ENCODE measurements at places on chromosomes 5 and 9.

- DNase-seq: peak; percentile 10
Measured at GRCh38 chr9:9961934-9962333, 650.9 kb downstream of the PTPRD start.

DNA sequence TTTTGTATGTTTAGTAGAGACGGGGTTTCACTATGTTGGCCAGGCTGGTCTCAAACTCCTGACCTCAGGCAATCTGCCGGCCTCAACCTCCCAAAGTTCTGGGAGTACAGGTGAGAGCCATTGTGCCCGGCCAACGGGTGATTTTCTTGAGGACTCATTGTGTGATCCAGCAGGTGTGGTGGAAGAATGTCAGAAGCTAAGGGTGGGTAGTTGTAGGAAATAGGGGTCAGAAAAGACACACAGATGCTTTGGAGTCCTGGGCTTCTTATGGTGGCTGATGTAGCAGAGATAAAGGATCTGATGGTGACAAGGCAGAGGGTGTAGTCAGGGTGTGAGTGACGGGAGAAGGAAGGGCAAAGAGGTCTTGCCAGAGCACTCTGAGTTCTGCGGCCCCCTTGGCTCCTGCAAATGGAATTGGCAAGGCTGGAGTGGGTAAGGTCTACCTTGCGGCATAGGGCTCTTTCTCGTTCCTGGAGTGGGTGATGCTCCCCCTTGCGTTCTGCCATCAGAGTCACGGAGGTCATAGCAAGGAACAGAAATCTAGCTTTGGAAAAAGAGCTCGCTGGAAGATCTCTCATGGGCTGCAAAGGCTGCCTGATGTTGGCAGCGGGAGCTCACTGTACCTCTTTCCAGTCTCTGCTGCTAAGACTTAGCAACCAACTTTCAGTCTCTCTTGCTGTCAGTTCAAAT, 97.2 kb downstream of the SREK1 start:
- DNase-seq: no peak

GRCh38 chr9:108615152-108615551, 240.6 kb downstream of the ACTL7B start:
- DNase-seq: no peak

DNA sequence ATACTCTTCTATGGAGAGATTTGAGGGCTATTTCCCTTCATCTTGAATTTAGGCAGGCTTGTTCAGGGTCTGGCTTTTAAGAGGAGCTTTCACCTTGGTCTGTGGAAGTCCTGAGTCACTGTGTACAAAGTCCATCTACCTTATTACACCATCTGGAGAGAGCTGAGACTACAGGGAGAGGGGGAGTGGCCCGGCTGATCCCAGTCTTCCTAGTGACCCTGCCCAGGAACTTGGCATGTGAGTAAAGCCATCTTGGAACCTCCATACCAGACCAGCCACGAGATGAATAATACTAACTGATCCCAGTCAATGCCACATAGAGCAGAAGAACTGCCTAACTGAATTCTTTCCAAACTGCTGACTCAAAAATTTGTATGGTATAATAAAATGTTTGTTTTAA, 8.4 kb upstream of the IL6ST start:
- DNase-seq: peak; percentile 88

DNA sequence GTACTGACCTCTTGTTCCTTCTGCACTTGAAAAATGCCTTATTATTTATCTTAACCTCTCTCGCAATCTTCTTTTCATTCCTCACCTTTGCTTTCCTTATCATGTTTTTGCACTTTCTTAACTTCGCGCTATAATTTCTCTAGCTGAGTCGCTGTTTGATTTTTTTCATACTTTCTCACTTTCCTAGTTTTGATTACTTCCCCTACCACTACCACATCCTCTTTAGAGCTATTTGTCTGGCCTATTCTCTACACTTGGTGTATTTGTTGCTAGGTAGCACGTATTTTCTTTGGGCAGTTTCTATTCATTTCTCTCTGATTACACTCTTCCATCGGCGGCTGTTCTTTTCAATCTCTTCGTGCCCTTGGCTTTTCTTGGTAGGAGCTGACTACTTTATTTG, 611.8 kb downstream of the BNC2 start:
- DNase-seq: no peak

DNA sequence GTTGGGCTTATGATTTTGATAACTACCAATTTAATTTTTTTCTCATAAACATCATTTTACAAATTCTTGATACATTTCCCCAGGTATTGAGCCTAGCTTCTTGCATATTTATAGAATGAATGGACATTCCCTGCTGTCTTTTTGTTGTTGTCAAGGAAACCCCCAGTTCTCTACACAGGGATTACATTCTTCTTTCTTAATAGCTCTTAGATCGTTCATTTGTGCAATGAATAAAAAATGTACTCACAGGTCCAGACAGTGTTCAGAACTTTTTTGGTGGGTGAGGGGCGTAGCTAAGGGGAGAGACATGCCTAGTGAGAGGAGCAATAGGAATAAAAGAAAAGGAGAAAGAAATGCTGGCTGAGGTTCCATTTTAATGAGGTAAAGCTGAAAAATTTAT, 58.6 kb downstream of the VCAN start:
- no peak for DNase-seq

GRCh38 chr9:36444203-36444602, 44.1 kb upstream of the RNF38 start:
- no peak for DNase-seq

DNA sequence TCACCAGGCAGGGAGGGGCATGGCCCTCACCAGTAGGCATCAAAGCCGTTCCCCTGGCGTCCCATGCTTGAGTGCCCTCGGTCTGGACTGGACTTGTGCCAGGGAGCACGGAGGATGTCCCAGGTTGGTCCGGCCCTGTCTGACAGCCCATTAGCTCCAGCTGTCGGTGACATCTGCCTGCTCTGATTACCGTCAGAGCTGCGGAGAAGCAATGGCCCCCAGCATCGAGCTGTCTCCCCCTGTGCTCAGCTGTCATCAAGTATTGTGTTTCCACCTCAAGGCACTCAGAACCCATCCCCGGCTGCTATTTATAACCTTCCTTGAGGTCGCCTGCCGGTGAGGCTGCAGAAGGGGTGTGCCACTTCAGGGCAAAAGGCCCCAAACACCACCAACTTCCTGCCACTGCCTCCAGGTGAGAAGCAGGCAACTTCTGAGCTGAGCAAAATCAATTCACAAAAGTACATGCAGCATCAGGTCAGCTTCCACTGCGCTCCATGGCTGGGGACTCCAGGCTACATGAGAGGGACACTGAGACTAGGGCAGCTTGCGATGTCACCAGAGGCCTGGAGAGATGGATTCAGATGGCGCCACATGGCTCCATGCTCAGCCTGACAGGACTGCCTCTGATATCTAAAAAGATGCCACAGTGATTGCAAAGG, 142.7 kb downstream of the C5orf15 start:
- peak; percentile 59 for DNase-seq

DNA sequence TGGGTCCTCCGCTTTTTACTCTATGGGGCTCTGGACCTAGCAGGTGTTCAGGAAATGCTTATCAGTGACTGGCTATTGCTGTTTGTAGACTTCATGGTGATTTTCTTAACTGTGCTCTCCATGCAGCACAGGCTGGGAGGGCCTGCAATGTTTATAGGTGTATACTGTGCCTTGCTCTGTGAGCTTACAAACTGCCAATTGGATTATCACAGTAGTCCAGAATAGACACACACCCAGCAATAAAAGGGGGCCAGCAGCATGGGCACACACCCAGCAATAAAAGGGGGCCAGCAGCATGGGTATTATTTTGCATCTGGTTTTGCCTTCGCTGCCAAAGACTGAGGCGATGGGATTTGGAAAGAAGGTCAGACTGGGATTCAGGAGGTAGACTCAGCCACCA, 100.0 kb downstream of the CRB2 start:
- no peak for DNase-seq

DNA sequence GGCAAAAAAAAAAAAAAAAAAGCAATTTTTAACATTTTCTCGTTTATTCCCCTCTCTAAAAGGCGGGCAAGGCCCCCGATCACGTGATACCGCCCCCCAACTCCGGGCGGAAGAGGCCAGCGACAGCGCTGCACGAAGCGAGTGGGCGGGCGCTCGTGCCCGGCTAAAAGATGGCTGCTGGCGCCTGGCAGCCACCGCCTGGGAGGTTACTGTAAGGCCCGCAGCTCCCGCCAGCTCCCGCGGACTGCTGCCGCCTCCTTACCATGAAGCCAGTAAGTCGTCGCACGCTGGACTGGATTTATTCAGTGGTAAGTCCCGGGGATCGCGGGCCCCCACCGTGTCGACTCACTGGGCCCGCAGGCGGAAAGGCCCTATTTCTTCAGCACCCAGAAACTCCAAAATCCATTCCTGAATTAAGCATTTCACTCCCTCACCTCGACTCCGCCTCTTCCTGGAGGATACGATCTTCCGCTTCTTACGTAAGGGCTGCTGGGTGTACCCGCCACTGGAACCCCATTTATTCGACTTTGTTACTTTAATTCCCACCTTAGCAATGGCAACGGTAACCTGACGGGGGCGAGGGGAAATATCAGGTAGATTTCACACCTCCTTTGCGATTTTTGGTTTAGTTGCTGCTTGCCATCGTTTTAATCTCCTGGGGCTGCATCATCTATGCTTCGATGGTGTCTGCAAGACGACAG, at the start of the genes SMIM27 and TOPORS:
SMIM27 (plus strand) TSS at position 156 of the 701 bp plus-strand sequence; CDS start at position 264, 108 bp downstream.
TOPORS (minus strand) TSS at position 415 of the 701 bp plus-strand sequence; CDS start at position 265, 150 bp downstream.
- peak; percentile 91 for DNase-seq

DNA sequence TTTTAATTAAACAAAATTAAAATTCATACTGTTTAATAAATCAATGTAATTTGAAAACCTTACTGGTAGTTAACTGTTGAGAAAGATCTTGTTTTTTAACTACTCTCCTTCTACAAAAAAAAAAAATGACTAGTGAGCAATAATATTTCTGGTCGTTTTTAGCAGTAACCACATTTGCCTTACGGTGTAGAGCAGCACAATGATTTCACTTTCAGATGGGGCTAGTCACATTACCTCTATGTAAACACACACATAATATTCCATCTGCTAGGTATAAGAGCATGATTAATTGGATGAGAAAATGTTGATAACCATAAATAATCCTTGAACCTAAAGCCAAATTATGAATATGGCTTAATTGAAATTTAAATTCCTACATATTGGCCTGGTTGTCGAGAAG, 198.1 kb downstream of the CHSY3 start:
- DNase-seq: no peak

GRCh38 chr5:136190091-136190720, 2.8 kb downstream of the SMIM32 start:
- no peak for DNase-seq

- DNase-seq: no peak
Measured at GRCh38 chr5:74182603-74183002, 457.9 kb downstream of the ENC1 start.

- no peak for DNase-seq
Measured at GRCh38 chr9:93262537-93263310, 78.8 kb downstream of the WNK2 start.

DNA sequence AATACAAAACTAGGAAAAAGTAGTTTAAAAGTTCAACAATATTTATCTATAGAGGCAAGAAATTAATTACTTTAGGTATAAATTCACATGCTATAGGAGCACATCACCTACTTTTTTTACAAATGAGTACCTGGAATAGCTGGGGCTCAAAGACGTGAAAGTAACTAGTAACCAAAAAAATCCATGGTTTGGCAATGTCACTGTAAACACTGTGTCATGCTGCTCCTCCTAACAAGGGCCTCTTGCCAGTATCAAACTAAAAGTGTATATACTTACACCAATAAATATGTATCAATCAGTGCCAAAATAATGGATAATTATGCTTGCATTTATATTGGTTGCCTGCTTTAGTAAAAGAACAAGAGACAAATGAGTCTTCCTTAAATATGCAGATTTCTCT, 78.9 kb downstream of the AP3B1 start:
- peak; percentile 3 for DNase-seq

DNA sequence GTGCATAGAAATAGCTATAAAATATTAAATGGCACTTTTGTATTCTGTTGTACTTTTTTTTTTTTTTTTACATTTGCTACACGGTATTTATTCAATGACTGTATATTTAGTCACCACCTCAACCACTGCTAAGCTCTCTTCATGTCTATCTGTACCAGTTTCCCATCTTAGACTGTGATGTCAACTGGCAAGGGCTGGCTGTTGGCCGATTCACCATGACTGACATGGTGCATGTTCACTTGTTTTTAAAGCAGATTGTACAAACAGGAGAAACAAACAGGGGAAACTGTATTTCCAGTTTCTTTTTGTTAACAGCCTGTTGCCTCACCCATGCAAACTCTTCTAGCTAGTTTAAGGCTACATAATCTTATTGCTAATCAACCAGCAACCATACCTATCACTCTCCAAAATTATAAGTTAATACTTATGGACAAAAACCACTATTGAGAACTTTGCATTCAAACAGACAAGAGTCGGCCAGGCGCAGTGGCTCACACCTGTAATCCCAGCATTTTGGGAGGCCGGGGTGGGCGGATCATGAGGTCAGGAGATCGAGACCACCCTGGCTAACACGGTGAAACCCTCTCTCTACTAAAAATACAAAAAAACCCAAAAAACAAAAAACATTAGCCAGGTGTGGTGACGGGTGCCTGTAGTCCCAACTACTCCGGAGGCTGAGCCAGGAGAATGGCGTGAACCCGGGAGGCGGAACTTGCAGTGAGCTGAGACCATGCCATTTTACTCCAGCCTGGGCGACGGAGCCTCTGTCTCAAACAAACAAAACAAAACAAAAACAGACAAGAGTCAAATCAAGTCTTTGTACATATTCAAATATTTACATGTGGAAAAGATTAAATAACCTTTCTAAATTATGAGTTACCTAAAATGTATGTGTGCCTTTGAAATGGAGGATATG, 13.2 kb downstream of the ZFAND5 start:
- peak; percentile 83 for DNase-seq

DNA sequence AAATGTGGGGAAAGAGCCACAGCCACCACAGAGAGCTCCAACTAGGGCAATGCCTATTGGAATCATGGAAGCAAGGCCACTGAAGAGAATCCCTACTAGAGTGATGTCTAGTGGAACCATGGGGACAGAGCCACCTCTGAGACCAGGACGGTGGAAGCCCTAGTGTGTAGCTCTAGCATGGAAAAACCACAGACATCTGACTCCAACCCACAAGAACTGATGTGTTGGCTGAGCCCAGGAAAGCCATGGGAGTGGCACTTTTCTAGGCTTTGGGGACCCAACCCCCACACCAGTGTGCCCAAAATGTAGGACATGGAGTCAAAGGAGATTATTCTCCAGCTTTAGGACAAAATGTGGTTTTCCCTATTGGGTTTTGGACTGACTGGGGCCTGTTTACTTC, 721.9 kb downstream of the BRINP1 start:
- no peak for DNase-seq

DNA sequence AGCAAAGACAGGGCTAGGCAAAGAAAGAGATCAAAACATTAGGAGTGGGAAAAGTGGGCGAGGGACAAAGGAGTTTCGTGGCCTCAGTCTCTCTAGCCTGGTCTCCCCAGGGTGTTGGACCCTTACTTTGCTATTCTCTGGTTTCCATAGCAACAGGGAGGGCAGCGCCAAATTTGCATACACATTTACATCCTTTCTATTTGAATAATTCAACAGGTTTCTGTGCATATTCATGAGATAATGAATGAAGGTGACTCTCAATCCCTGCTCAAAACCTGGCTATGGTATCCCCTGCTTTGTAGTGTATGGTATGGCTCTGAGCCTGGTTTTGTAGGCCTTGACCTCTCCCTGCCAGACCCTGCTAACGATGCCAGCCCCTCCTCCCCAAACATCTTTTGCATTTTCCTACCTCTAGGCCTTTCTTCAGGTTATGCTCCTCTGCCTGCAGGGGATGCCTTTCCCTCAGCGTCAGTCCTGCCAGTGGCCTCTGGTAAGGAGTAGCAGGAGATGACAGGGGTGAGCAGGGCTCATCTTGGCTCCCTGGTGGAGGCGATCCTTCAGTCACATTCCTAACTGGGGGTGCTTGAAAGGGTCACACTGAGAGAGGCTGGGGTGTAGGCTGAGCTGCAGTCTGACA, 9.8 kb downstream of the RPP25L start:
- no peak for DNase-seq
